Heart right ventricle (tissue), 16 donors: ENCODE measurements at places on chromosomes 1 and 21. TPM values are rescaled to one million over a fixed set of nuclear protein-coding genes. Genes with fewer than 3 reads are reported as not detected.

DNA sequence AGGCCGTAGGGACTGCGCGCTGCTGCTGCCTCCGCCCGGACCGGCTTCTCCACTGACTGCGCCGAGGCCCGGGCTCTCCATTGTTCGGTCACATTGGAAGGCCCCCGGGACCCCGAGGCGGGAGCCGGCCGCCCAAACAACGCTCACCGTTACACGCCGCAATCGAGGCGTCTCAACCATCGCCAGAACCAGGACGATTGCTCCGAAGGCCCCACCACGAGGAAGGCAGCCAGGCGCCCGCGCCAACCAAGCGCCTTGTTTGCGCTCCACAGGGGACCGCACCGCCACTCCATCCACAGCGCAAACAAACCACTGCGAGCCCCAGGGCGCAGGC lies 595 bp downstream of the GLUL start:
- peak overlapping the region; percentile 100 for H3K27ac ChIP-seq
- peaks cover 37% of the 10 kb centered on the region for H3K36me3 ChIP-seq
- peak overlapping the region; percentile 91 for H3K4me3 ChIP-seq
- DNase-seq: no peak
- H3K4me1 ChIP-seq: peaks cover 65% of the 10 kb centered on the region
- no peaks in the 10 kb centered on the region for H3K27me3 ChIP-seq

GRCh38 chr1:98661544-98662355 lies at the start of gene SNX7:
SNX7 (plus strand) TSS chr1:98661721; CDS start chr1:98661732, 11 bp downstream.
- peak within 1 kb of the TSS; percentile 87 for H3K27ac ChIP-seq
- H3K36me3 ChIP-seq: no peaks in the 10 kb centered on the region
- H3K4me3 ChIP-seq: peak within 1 kb of the TSS; percentile 89
- H3K4me1 ChIP-seq: peaks cover 20% of the 10 kb centered on the region
- peak; percentile 87 for DNase-seq

GRCh38 chr1:1971688-1972087 lies 31.9 kb downstream of the CFAP74 start:
- no peaks in the 10 kb centered on the region for H3K4me1 ChIP-seq
- no peak overlapping the region for H3K4me3 ChIP-seq
- no peak for DNase-seq

DNA sequence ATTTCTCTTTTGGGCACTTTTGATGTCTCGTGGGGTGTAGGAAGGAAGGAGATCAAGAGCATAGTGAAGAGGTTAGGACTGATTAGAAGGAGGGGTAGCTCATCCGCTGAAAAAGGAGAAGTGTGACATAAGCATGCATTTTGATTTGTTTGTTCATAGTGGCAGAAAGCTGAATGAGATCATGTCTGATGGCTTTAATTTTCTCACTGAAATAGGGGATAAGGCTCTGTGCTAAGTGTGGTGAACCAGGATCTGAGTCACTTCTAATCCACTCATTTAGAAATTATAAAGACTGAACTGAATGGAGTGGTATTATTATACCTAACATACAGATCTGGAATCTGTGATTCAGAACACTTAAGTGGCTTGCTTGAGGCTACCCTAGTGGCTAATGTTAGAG lies 344.5 kb downstream of the PDE4B start:
- no peaks in the 10 kb centered on the region for H3K4me1 ChIP-seq
- no peaks in the 10 kb centered on the region for H3K27me3 ChIP-seq
- no peak overlapping the region for H3K27ac ChIP-seq
- no peaks in the 10 kb centered on the region for H3K36me3 ChIP-seq

GRCh38 chr1:162416215-162416614 lies 4.3 kb upstream of the SH2D1B start:
- H3K36me3 ChIP-seq: no peaks in the 10 kb centered on the region
- no peak for DNase-seq
- H3K4me3 ChIP-seq: no peak overlapping the region
- no peaks in the 10 kb centered on the region for H3K4me1 ChIP-seq

- no peaks in the 10 kb centered on the region for H3K4me1 ChIP-seq
- no peaks in the 10 kb centered on the region for H3K27me3 ChIP-seq
- no peak overlapping the region for H3K27ac ChIP-seq
- no peak for DNase-seq
- H3K4me3 ChIP-seq: no peak overlapping the region
Observed at GRCh38 chr1:194367121-194367520, 1180.7 kb upstream of the B3GALT2 start.

DNA sequence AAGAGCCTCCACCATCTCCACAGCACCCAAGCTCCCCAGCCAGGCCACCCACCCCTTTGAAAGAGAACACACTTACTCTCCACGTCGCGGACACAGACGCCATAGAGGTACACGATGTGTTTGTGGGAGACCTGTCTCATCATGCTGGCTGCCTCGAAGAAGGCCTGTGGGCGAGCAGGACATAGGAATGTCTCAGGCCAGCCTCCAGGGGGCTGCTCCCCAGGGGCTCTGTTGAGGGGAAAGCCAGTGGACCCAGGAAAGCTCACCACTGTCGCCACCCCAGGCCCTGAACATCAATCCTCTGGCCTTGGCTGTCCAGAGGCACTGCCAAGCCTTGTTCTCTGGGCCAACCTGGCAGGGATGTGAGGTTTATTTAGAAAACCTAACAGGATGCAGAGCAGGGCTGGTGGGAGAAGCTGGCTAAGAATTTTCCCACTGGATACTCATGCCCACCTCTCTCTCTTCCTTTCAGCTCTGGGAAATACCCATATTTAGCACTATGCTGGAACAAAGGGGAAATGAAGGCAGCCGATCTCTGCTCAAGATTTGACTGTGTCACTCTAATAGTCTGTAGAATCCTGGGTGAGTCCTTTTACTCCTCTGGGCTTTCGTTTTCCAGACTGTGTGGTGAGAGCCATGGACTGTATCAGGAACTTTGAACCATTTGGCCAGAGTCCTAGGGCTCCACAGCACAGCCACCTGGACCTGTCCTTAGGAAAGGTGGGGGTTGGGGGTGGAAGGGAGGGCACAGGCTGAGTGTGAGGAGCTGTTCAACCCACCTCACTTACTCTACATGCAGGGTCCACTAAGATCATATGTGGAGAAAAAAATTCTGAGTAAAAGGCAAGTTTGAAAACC lies 101.9 kb downstream of the RAVER2 start:
- H3K36me3 ChIP-seq: no peaks in the 10 kb centered on the region
- peaks cover 18% of the 10 kb centered on the region for H3K4me1 ChIP-seq
- H3K4me3 ChIP-seq: no peak overlapping the region
- H3K27ac ChIP-seq: no peak overlapping the region

DNA sequence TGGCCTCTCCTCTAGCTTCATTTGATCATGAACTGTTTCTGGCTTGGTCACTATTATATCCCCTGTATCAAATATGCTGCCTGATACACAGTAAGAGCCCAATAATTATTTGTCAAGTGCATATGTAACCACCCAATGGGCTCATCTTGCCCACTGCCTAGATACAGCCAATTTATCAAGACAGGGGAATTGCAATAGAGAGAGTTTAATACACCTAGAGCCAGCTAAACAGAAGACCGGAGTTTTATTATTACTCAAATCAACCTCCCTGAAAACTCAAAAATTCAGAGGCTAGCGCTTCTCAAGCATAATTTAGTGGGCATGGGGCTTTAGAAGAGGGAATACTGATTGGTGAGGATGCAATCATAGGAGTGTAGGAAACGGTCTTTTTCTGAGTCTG lies 18.3 kb upstream of the UAP1 start:
- H3K4me1 ChIP-seq: peaks cover 10% of the 10 kb centered on the region
- H3K27ac ChIP-seq: no peak overlapping the region
- H3K4me3 ChIP-seq: no peak overlapping the region

DNA sequence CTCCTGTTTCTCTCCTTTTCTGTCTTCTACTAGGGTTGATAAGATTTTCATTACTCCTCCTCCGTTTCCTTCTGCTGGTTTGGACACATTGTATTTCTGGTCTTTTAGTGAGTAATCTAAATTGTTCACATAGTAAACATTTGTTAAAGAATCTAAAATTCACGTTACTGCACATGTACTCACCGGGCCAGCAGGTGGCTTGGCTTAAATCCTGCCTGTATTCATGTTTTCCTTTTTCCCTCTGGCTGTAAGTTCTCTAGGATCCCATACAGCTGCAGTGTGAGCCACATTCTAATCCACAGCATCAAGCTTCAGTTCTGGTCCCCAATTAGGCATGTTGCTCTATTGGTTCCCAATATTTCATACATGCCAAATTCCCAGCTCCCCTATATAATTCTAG lies 958.3 kb downstream of the ADGRL2 start:
- no peak for DNase-seq
- no peaks in the 10 kb centered on the region for H3K36me3 ChIP-seq
- no peaks in the 10 kb centered on the region for H3K4me1 ChIP-seq

GRCh38 chr1:31694069-31694963 lies 9.5 kb downstream of the COL16A1 start:
- H3K36me3 ChIP-seq: no peaks in the 10 kb centered on the region
- no peaks in the 10 kb centered on the region for H3K4me1 ChIP-seq
- H3K27ac ChIP-seq: no peak overlapping the region
- H3K27me3 ChIP-seq: no peaks in the 10 kb centered on the region
- no peak overlapping the region for H3K4me3 ChIP-seq
- DNase-seq: no peak

GRCh38 chr1:160083968-160084770 lies 2.8 kb downstream of the KCNJ9 start:
- no peaks in the 10 kb centered on the region for H3K36me3 ChIP-seq
- H3K27ac ChIP-seq: no peak overlapping the region
- peak overlapping the region; percentile 18 for H3K4me3 ChIP-seq
- peak; percentile 48 for DNase-seq
- peaks cover 56% of the 10 kb centered on the region for H3K27me3 ChIP-seq
- H3K4me1 ChIP-seq: peaks cover 7% of the 10 kb centered on the region

- no peaks in the 10 kb centered on the region for H3K27me3 ChIP-seq
- H3K4me3 ChIP-seq: no peak overlapping the region
- no peak overlapping the region for H3K27ac ChIP-seq
- DNase-seq: no peak
- no peaks in the 10 kb centered on the region for H3K4me1 ChIP-seq
Observed at GRCh38 chr1:24972221-24972914, 42.3 kb upstream of the RUNX3 start.

GRCh38 chr1:4931486-4931885 lies 277.1 kb downstream of the AJAP1 start:
- no peaks in the 10 kb centered on the region for H3K27me3 ChIP-seq
- no peak overlapping the region for H3K27ac ChIP-seq
- no peak overlapping the region for H3K4me3 ChIP-seq
- no peak for DNase-seq
- peaks cover 7% of the 10 kb centered on the region for H3K4me1 ChIP-seq

DNA sequence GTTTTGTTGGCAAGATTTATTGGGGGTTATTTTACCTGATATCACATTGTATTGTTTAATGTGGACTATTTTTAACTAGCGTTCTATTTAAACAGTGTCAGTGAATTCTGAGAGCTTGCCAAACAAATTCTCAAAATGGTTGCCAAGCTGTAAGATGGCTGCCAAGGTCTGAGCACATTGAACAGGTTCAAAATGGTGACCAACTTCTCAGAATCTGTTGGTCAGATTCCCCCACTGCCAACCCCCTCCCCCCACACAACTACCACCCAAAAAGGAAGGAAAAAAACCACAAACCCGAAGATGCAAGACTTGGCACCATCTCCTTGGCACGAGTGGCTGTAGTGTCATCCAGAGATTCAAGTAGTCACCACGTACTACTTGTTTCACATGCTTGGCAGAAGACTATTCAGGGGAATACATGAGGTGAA lies 159.1 kb downstream of the NFIA start:
- H3K36me3 ChIP-seq: no peaks in the 10 kb centered on the region
- peak overlapping the region; percentile 14 for H3K4me3 ChIP-seq
- DNase-seq: peak; percentile 25
- peak overlapping the region; percentile 66 for H3K27ac ChIP-seq

DNA sequence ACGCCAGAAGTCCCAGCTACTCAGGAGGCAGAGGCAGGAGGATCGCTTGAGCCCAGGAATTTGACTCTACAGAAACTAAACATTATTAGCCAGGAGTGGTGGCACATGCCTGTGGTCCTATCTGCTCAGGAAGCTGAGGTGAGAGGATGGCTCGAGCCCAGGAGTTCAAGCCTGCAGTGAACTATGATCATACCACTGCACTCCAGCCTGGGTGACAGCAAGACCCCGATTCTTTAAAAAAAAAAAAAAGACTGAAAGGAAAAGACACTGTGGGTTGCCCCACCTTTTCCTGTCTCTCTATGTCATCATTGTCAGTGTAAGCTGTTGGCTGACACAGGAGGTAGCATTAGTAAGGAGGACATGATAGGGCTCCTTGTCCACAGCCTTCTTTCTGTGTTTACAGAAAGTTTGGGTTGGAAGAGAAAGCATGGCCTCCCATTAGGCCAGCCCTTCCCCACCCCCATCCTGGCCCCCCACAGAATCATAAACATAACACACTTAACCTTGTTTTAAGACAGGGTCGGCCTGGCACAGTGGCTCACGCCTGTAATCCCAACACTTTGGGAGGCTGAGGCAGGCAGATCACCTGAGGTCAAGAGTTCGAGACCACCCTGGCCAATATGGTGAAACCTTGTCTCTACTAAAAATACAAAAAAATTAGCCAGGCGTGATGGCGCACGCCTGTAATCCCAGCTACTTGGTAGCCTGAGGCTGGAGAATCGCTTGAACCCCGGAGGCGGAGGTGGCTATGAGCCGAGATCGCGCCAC lies 20.6 kb upstream of the RCAN3 start:
- no peak for DNase-seq
- H3K4me3 ChIP-seq: no peak overlapping the region

- no peaks in the 10 kb centered on the region for H3K4me1 ChIP-seq
- H3K4me3 ChIP-seq: no peak overlapping the region
- no peaks in the 10 kb centered on the region for H3K36me3 ChIP-seq
- H3K27me3 ChIP-seq: no peaks in the 10 kb centered on the region
Observed at GRCh38 chr1:66435541-66435940, 98.4 kb upstream of the SGIP1 start.

DNA sequence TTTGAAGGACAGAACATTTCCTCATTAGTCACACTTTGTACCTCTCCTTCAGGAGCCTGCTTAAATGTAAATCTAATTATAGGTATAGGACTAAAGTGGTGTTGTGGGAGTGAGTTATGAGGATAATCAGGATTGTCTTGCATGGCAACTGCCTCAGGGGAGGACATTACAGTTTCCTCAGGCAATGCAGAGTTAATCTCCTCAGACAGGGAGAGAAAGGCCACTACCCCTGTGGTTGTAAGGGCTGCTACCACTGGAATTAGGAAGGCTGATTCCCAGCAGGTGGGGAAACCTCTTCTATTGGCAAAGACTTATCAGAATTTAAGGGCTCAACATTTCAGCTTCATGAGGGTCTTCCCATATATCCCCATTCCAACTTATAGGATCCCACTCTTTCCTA lies 286.8 kb upstream of the PBX1 start:
- no peaks in the 10 kb centered on the region for H3K36me3 ChIP-seq
- DNase-seq: no peak
- H3K4me3 ChIP-seq: no peak overlapping the region
- H3K27me3 ChIP-seq: no peaks in the 10 kb centered on the region
- no peak overlapping the region for H3K27ac ChIP-seq

- no peaks in the 10 kb centered on the region for H3K4me1 ChIP-seq
- H3K27ac ChIP-seq: no peak overlapping the region
- DNase-seq: no peak
- H3K36me3 ChIP-seq: no peaks in the 10 kb centered on the region
- no peak overlapping the region for H3K4me3 ChIP-seq
Observed at GRCh38 chr1:24309762-24310485, 9.2 kb upstream of the GRHL3 start.

PRRX1 gene
- total RNA-seq: 108 TPM

TCHHL1 gene
- not detected for total RNA-seq

FAM167B gene
- 1.0 TPM for total RNA-seq

PRAMEF13 gene
- not detected for total RNA-seq

PPIAL4G gene
- not detected for total RNA-seq

RRAGC gene
- total RNA-seq: 28.5 TPM

CYP4A11 gene
- total RNA-seq: not detected

ERICH3 gene
- not detected for total RNA-seq

SYNC gene
- total RNA-seq: 22.2 TPM

TNFRSF18 gene
- total RNA-seq: not detected

GCSAML gene
- not detected for total RNA-seq

KIF14 gene
- total RNA-seq: 0.23 TPM
